Stimulated activated CD4-positive, alpha-beta T cell treated with anti-CD3 and anti-CD28 coated beads, Interleukin-2, amount 100 ng/mL, for 4 hours (primary cell): ENCODE measurements at places on chromosomes 13 and 19.

GRCh38 chr13:113638173-113638746 is 19.7 kb downstream of the ATP4B start:
- no peak for DNase-seq

DNA sequence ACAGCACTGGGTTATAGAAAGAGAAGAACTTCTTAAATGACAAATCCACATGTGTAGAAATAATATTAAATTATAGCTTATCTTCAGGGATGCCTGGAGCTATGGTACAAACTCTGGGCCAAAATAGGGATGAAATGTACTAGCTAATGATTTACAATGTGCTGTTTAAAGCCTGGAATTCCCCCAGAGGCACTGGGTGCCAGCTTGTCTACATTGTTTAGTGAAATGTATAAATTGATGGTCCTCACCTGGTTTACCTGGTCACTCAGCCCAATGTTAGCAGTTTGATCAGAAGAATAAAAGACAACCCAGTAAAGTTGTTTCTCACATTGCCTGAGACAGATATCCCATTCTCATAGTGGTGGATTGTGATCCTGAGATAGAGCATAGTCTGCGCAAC is 597.2 kb downstream of the DIAPH3 start:
- no peak for DNase-seq

GRCh38 chr19:48512504-48513288 is 1.1 kb upstream of the LMTK3 start:
- no peak for DNase-seq

- DNase-seq = no peak
Measured at GRCh38 chr13:58467176-58467575, 835.6 kb downstream of the PCDH17 start.

- DNase-seq = no peak
Measured at GRCh38 chr13:108342369-108343289, 73.1 kb downstream of the TNFSF13B start.
